CD4-positive, CD25-positive, alpha-beta regulatory T cell (primary cell): ENCODE measurements at places on chromosomes 1 and 21. TPM values are rescaled to one million over a fixed set of nuclear protein-coding genes. Genes with fewer than 3 reads are reported as not detected.

GRCh38 chr1:24421502-24421901, 5.9 kb downstream of the NIPAL3 start:
- no peak overlapping the region for H3K27ac ChIP-seq
- peaks cover 36% of the 10 kb centered on the region for H3K4me1 ChIP-seq
- peaks cover 69% of the 10 kb centered on the region for H3K36me3 ChIP-seq

DNA sequence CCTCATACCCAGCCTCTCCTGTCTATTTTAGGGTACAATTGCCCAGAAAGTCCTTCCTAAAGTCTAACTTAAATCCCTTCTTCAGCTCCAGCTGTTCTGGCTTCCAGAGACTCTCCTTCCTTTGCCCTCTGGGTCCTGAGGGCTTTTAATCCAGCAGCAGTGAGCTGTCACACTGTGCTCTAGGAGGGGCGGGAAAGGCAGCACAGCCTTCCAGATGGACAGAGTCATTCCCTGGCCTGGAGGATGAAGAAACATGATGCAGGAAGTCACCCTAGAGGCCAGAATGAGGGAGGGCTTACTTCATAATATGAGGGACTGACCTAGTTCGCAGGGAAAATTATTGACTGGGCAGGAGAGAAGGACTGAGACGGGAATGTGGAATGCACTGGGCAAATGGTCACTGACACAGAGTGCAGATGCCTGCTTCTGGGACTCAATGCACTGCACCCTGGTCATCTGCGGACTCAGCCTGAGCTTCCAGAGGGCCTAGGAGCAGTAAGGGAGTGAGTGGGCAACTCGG, 1.3 kb downstream of the SH2D2A start:
- H3K27ac ChIP-seq: peak overlapping the region; percentile 99
- H3K36me3 ChIP-seq: peaks cover 20% of the 10 kb centered on the region
- H3K4me3 ChIP-seq: peak overlapping the region; percentile 85
- no peak for DNase-seq

DNA sequence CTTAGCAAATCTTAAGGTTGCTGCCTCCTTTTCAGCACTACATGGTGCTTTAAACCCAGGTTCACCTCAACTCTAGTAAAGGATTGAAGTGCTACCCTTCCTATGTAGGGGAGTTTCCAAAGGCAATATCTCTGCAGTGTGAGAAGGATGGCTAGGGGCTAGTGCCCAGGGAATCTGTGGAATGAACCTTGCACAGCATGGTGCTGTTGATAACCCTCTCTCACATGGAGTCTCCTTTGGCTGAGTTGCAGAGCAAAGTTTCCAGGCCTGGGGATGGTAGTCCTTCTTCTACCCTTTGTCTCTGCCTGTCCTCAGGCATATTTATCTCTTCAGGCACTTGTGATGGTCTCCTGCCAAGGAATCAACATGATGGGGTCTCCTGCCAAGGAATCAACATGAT, 59.4 kb downstream of the AXDND1 start:
- no peak for DNase-seq
- no peak overlapping the region for H3K27ac ChIP-seq
- H3K4me3 ChIP-seq: no peak overlapping the region

DNA sequence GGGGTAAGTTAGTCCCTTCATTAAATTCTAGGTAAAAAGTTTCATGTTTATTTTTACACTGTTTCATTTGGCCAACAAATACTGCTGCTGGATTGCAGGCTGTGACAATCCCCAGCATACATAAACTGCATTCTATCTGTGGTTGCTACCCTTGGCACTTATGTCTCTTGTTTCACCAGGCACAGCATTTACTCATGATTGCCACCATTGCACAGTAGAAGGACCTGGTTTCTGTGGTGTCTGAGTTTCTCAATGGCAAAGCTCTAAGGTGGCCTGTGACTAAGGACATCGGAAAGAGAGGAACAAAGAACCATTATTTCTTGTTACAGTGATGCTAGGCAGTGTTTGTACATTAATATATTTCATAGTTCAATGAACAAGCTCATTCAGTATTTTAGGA, 878.4 kb upstream of the NEGR1 start:
- H3K27ac ChIP-seq: no peak overlapping the region
- H3K36me3 ChIP-seq: no peaks in the 10 kb centered on the region
- H3K27me3 ChIP-seq: no peaks in the 10 kb centered on the region
- no peaks in the 10 kb centered on the region for H3K4me1 ChIP-seq

GRCh38 chr1:4307911-4308545, 346.4 kb upstream of the AJAP1 start:
- no peaks in the 10 kb centered on the region for H3K4me1 ChIP-seq
- H3K27ac ChIP-seq: no peak overlapping the region
- no peak overlapping the region for H3K4me3 ChIP-seq

GRCh38 chr1:86912281-86912900, 1.5 kb downstream of the SELENOF start:
- H3K36me3 ChIP-seq: peaks cover 12% of the 10 kb centered on the region
- no peak overlapping the region for H3K27ac ChIP-seq
- H3K4me1 ChIP-seq: peaks cover 43% of the 10 kb centered on the region
- DNase-seq: no peak

Gene CRYBG2
- 2.3 TPM for total RNA-seq

DNA sequence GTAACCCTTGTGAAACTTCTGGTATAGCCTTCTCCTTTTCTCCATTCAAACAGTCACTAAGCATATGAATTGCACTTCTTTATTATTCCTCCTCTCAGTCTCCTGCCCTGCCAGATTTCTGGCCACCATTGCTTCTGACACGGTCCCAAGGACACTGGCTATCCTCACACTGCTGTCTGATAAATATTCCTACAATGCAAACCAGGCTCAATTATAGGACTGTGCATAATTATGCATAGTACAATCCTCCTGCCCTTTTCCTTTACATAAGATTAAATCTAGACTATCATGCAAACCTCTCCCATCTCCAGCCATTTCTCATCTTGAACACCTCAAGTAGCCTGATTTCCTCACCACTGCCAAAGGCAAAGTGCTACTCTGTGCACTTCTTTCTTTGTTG, 704.3 kb upstream of the ADAMTS5 start:
- no peak overlapping the region for H3K27ac ChIP-seq
- no peaks in the 10 kb centered on the region for H3K36me3 ChIP-seq
- no peaks in the 10 kb centered on the region for H3K4me1 ChIP-seq
- no peaks in the 10 kb centered on the region for H3K27me3 ChIP-seq
- DNase-seq: no peak

DNA sequence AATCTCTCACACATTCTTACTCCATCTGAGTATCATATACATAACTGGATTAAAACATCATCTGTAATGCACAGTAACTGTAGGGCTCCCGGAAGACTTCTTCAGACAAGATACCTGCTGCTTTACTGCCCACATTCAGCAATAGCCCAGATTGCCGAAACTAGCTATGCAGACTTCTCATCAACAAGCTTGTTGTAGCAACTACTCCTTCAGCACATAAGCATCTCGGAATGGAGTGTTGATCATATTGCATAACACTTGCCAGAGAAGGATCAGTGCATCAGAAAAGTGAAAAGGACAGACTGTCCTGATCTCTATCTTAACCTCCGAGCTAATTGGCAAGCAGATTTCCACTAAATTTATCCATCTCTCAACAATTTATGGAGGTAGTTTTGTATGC, 354.6 kb upstream of the C1orf87 start:
- no peaks in the 10 kb centered on the region for H3K36me3 ChIP-seq
- no peak overlapping the region for H3K27ac ChIP-seq
- H3K4me3 ChIP-seq: no peak overlapping the region
- H3K4me1 ChIP-seq: no peaks in the 10 kb centered on the region

Gene MCOLN2
- total RNA-seq: 6.4 TPM

Gene KLF17
- not detected for total RNA-seq

GRCh38 chr1:8357329-8358101, 39.6 kb downstream of the SLC45A1 start:
- H3K36me3 ChIP-seq: peaks cover 75% of the 10 kb centered on the region
- no peak overlapping the region for H3K27ac ChIP-seq
- H3K27me3 ChIP-seq: no peaks in the 10 kb centered on the region
- DNase-seq: no peak
- no peaks in the 10 kb centered on the region for H3K4me1 ChIP-seq

Gene PAPPA2
- 0.12 TPM for total RNA-seq

DNA sequence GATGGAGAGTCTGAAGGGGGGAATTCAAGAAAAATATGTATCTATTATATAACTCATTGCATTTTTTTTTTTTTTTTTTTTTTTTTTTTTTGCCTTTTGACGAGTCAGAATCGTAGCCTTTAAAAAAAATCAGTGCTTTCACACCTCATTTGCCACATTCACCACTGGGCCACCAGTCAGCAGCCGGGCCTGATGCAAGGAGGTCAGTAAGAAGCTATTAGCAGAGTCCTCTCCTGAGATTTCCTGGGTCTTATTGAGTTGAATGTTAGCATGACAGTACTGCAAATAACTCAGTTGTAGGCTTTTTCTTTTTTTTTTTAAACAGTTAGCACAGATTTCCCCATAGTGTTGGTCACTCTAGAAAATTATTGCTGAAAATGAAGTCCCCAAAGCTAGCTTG, 139.8 kb downstream of the SPATA17 start:
- no peak overlapping the region for H3K4me3 ChIP-seq
- H3K4me1 ChIP-seq: no peaks in the 10 kb centered on the region
- H3K36me3 ChIP-seq: no peaks in the 10 kb centered on the region
- H3K27me3 ChIP-seq: no peaks in the 10 kb centered on the region

GRCh38 chr1:5917281-5917590, 75.0 kb downstream of the NPHP4 start:
- H3K27ac ChIP-seq: no peak overlapping the region
- no peaks in the 10 kb centered on the region for H3K36me3 ChIP-seq
- H3K4me1 ChIP-seq: no peaks in the 10 kb centered on the region

Gene LMX1A
- not detected for total RNA-seq

DNA sequence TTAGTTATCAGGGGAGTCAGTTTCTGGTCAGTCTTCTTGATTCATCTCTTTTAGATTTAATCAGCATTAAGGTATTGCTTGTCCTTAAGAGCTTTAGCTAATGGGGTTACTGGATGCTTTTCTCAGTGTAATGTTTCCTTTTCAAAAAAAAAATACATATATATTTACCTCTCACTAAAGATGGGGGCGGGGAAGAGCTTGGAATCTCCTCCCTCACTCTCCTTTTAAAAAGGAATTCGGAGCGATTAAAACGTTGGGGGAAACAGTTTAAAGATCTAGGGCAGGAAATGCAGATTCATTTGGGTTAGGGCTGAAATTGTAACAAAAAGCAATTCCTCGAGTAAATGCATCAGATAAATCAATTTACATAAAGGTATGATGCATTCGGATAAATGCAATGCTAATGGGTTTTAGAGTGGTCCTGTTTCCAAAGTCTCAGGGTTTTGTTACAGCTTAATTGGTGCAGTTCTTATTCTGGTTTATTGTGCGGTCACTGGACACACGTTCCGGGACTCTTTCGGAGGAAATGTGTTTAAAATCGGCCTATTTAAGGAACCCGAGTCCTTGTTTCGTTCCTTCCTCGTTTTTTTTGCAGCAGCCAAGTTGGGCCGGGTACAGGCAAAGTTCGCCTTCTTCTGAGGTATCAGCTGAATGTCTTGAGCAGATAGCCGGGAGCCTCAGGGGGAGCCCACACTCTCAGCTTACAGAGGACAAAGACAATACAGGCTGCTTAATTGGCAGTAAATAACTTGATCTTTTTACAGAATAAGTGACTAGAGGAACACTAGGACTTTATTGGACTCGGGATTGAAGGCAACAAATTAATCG, 1.6 kb downstream of the LMO4 start:
- no peak for DNase-seq
- H3K36me3 ChIP-seq: no peaks in the 10 kb centered on the region
- H3K4me1 ChIP-seq: peaks cover 53% of the 10 kb centered on the region
- peaks cover 54% of the 10 kb centered on the region for H3K27me3 ChIP-seq
